ENCODE measurements at places on chromosomes 4 and X.
A peak's percentile ranks its signal among the peaks of the same experiment; 100 is the strongest.

GRCh38 chr4:88382621-88383020 lies 4.0 kb downstream of the HERC6 start:
- peak; percentile 24 for DNase-seq

DNA sequence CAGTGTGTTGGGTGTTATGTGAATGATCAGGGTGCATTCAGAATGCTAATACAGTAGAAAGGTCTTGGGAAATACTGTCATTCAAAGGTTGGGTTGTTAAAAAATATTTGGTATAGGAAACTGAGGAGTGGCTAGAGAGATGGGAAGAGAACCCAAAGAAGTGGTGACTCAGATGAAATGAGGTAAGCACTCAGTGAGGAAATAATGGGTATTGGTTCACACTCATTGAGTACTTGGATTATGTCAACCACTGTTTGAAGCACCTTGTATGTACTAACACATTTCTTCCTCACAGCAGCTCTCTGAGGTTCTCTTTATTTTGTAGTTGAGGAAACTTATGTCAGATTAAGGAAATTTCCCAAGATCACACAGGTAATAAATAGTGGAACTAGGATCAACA lies 40.8 kb upstream of the NUDT6 start:
- no peak for DNase-seq

GRCh38 chr4:119008761-119009160 lies 120.1 kb downstream of the SYNPO2 start:
- no peak for DNase-seq

- no peak for DNase-seq
Measured at GRCh38 chr4:83266689-83267088, 17.9 kb downstream of the COQ2 start.

DNA sequence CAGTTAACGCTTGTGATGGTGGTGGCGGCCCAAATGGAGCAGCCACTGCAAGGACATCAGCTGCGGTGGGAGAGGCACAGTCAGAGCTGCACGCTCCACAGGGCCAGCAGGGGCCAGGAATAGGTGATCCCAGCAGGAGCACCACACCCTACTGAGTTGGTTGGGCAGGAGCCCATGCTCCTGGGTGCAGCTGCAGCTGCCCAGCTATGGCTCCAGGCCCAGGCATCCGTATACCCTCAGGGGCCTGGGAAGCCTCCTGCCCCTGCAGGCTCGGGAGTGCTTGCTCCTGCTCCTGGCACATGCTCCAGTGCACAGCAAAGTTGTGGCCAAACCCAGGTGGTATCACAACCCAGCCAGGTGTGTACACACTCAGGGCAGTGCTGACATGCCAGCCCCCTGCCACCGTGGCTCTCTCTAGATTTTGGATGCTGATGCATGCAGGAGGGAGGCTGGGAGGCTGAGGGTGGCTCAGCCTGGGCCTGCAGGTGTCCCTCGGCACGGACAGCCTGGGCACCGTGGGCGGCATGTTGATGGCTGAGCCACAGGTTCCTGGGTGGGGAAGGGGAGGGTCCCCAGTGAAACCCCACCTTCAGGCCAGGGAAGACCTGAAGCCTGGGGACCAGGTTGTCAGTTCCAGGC lies 150.2 kb downstream of the CXXC4 start:
- DNase-seq, result no peak

GRCh38 chrX:2788980-2789379 lies 37.1 kb downstream of the XG start:
- DNase-seq, result no peak

Data from stimulated activated CD8-positive, alpha-beta memory T cell treated with anti-CD3 and anti-CD28 coated beads, Interleukin-4, amount 100 ng/mL, for 1 hour (primary cell).